ENCODE measurements at places on chromosomes 11 and 22.

DNA sequence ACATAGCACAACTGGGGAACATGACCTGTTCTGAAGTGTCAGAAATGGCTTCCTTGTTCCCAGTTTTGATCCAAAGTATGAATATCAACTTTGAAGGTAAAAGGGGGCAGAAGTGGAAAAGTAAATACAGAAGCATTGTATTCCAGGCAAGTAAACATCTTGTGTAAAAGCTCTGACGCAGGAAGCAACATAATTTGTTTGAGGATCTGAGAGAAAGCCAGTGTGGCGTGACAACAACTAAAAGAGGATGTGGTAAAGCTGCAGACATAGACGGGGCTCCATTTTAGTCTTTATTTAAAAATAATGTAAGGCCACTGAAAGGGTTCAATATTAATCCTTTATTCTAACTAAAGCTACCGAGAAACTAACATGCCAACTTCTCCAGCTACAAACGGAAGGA, 310.2 kb downstream of the DLG2 start:
- peak; percentile 72 for DNase-seq

- DNase-seq, result no peak
These were observed 585 bp downstream of the THYN1 start for GRCh38 chr11:134252346-134253187.

DNA sequence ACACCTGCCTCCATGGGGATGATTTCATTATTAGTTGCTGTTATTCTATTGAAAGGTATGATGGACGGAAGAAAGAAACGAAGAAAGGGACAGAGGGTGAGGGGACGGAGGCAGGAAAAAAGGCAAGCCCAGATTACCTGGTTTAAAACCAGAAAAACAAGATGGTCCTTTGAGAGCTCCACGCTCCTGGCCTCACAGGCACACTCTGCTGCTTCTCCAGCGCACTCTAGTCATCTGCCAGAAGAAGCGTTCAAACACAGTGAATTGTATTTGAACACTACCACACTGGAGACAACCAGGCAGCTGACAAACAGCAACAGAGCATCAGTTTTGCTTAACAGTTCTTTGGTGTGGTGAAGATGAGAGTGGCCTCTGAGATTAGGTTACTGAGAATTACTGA, 216.9 kb downstream of the CADM1 start:
- DNase-seq, result no peak

DNA sequence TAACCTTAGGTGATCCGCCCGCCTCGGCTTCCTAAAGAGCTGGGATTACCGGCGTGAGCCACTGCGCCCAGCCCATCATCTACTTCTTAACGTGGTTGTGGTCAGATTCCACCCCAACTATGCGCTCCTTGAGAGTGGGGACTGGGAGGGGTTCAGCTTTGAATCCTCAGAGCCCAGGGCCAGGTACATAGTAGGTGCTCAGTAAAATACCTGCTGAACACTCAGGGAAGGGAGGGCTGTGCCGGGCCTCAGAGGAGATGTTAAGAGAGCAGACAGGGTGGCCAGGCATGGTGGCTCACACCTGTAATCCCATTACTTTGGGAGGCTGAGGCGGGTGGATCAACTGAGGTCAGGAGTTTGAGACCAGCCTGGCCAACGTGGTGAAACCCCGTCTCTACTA, 1.2 kb upstream of the LGALS1 start:
- DNase-seq, result no peak

DNA sequence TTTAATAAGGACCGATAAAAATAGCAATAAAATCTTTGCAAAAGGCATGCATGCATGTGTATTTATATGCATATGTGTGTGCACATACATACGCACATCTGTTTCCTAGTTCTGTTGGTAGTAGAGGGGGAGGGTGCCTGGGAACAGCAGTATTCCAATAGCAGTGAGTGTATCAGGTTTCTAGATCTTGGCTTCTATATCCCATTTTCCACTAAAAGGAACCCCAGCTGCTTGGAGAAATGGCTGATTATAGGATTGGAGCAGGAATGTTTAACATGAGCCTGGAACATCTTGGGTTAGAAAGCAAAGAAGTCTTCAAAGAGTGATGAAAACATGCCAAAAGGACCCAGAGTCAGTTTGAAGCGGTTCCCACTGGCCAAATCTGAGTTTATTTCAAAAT, 21.0 kb downstream of the TNRC6B start:
- DNase-seq, result no peak

GRCh38 chr11:126391286-126391954, 35.9 kb downstream of the ST3GAL4 start:
- no peak for DNase-seq
